ENCODE measurements at places on chromosomes 16 and 17. TPM values are rescaled to one million over a fixed set of nuclear protein-coding genes. Genes with fewer than 3 reads are reported as not detected.

The PAQR4 gene
- total RNA-seq: 30.3 TPM

The ABCC6 gene
- 0.24 TPM for total RNA-seq

The LRRC37A2 gene
- total RNA-seq: 5.9 TPM

The CDH5 gene
- not detected for total RNA-seq

The CDH13 gene
- total RNA-seq: not detected

The PYDC1 gene
- not detected for total RNA-seq

The CHP2 gene
- not detected for total RNA-seq

The CCL15 gene
- total RNA-seq: not detected

The FOXN1 gene
- not detected for total RNA-seq

The FOXC2 gene
- total RNA-seq: not detected

The NPW gene
- total RNA-seq: not detected

The NMT1 gene
- total RNA-seq: 71.5 TPM

DNA sequence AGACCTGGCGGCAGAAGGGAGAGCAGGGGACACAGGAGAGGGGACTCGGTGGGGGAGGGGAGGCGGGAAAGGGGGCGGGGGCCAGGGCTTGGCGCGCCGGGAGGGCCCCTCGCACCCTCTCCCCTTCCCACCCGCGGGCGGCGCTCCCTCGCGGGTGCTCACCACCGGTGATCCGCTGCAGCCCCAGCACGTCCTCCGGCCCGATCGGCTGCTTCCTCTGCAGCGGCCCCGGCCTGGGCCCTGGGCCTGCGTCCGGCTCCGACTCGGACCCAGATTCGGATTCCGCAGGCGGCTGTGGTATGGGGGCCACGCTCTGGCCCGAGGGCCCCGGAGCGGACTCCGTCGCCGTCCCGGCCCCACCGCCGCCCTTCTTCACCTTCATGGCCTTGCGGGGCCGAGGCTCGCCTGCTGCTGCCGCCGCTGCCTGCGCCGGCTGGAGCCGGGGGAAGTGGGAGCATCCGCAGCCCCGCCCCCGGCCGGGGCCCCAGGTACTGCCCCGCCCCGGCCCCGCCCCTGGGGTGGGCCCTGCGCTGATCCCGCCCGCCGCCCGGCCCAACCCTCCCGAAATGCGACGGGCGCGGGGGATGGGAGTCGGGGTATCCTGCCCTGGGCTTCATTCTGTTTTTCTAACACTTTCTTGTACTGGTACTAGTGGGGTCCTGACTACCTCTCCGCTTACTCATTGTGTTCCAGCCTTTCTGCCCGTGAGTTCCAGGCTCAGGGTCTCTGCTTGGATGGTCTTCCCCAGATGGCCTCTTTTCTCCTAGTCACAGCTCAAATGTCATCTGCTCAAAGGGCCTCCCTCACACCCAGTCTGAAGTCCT is at the start of gene UNC119:
Gene UNC119, minus strand, starts transcription at position 449 of the 824 bp plus-strand sequence. Its CDS starts 67 bp downstream, at position 382.
- DNase-seq: peak; percentile 67

GRCh38 chr16:74745109-74745615 is 29.5 kb downstream of the FA2H start:
- DNase-seq: no peak

GRCh38 chr16:85391175-85391707 is 221.9 kb upstream of the GSE1 start:
- DNase-seq: no peak

- DNase-seq: no peak
Observed at GRCh38 chr17:42493319-42493718, 34.6 kb downstream of the ATP6V0A1 start.

DNA sequence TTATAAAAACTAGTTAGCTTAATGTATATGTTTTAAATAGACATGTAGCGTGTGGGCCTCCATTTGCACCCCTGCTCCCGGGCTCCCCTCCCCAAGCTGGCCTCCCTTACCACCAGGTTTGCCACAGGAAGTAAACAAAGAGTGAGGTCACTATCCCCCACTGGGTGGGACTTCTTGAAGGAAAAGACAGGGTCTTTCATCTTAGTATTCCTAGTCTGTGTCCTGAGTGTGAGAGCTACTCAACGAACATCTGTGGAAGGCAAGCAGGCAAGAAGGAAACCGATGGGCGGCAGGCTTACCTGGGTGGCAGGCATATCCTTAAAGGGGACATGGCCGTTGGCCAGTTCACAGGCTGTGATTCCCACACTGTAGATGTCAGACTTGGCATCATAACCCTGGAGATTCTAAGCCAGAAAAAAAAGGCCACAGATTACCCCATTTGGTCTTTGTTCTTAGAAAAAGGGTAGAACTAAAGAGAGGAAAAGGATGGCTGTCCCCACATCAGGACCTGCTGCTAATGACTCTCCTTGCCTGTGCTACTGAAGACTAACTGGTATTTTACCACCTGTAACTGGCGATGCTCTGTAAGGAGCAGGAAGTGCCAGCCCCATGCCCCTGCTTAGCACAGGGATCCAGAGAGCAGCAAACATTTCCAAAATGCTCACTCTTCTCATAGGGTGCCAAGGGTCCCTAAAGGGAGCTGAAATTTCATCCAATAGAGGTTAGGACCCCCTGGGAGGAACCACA is 6.6 kb upstream of the LIMD2 start:
- DNase-seq: no peak

GRCh38 chr16:85077576-85078125 is 34.6 kb downstream of the CIBAR2 start:
- DNase-seq: no peak

- DNase-seq: no peak
Observed at GRCh38 chr16:47920709-47921108, 235.1 kb downstream of the ABCC12 start.

DNA sequence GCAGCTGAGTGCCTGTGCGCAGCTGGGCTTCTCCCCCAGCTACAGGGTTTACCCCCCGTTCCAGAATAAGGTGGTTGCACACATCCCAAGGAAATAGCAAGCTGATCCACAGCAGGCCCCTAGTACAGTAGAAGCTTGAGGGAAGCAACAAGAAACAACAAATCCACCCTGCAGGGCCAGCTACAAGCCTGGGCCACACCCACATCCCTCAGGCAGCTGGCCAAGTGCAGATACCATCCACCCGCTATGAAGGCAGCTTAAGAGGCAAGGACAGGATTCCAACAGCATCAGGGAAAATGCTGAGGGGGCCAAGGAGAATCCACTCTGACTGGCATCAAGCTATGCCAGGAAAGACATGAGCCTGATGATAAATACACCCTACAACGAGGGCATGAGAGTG is 66.9 kb upstream of the RCVRN start:
- no peak for DNase-seq

GRCh38 chr16:52976539-52977167 is 76.0 kb downstream of the CHD9NB start:
- peak; percentile 64 for DNase-seq

GRCh38 chr16:30903596-30903995 is 7.2 kb downstream of the CTF1 start:
- DNase-seq: no peak

DNA sequence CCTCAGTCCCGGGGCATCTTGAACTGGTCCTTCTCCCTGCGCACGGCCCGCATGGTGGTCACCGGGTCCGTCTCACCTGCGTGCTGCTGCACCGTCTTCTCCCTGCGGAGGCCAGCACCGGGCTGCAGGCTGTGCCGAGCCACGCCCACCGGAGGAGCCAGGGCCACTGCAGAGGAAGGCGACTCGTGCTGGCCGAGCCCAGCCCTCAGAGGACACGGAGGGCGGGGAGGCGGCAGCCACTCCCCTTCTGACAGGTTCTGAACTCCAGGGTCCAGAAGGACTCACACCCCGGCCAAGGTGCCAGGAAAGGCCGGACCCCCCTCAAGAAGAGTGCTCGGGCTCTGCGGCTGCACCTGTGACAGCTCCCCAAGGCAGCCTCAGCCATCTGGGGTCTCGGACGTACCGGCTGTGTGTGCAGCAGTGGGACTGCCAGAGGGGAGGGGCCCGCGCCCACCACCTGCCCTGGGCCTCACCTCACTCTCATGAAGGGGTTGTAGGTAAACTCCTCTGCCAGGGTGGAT is 15.8 kb upstream of the IGFALS start:
- no peak for DNase-seq

DNA sequence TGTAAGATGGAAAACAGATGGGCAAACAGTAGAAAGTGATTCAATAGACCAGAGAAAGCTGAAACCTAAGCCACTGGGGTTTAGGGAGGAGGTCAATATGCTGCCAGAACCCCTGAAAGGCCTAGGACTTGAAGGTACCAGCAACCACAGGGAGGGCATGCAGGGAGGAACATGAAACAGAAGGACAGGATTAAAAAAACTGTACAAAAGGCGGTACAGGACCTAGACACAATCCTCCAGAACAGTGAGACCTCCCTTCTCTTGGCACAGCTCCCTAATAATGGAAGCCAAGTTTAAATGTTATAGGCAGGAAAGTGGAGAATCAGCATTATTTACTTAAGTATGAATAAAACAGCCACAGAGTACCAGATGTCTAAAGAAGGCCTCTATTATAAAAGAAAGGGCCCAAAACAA is 105.5 kb downstream of the SPAG9 start:
- DNase-seq: no peak

GRCh38 chr16:2708955-2709587 is 11.0 kb downstream of the PRSS27 start:
- no peak for DNase-seq

DNA sequence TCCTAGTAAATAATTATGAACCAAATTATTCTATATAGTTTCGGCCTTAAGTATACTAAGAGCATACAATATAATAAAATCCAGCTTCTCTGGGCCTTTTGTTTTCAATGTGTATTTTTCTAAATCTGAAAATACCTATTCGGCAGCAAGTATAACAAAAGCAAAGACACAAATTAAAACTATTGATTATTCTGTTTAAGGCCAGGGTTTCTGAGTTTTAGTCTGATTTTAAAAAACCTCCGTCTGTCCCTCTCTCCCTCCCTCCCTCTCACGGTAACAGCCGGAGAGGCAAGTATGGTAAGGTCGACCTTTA is 1.5 kb downstream of the TOB1 start:
- no peak for DNase-seq

- DNase-seq: peak; percentile 75
Observed at GRCh38 chr17:69733171-69734012, 318.9 kb downstream of the MAP2K6 start.

DNA sequence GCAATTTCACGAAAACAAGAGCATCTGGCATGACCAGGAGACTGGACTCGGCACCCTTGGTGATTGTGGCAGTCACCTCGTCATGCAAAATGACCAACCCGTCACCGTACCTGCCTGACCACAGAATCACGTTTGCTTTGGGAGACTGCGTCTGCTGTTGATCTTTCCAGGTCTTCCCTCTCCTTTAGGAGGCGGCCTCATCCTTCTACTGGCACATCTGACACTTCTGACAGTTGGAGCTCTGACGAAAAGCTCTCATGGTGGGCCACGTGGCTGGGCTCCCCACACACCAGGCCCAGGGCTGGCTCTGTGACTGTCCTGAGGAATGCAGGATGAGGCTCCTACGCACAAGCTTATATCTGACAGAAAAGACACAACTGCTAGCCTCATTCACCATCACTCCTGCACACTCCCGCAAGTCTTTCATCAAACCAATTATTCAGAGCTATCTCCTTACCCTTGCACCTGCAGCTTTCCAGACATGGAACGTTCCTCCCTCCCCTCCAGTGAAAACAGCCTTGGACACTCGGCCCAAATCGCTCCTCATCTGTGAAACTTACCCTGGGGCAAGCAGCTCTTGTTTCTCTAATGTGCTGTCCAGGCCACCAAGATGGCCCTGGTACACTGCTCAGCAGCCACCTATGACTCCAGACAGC is 3.6 kb downstream of the TRAP1 start:
- no peak for DNase-seq

DNA sequence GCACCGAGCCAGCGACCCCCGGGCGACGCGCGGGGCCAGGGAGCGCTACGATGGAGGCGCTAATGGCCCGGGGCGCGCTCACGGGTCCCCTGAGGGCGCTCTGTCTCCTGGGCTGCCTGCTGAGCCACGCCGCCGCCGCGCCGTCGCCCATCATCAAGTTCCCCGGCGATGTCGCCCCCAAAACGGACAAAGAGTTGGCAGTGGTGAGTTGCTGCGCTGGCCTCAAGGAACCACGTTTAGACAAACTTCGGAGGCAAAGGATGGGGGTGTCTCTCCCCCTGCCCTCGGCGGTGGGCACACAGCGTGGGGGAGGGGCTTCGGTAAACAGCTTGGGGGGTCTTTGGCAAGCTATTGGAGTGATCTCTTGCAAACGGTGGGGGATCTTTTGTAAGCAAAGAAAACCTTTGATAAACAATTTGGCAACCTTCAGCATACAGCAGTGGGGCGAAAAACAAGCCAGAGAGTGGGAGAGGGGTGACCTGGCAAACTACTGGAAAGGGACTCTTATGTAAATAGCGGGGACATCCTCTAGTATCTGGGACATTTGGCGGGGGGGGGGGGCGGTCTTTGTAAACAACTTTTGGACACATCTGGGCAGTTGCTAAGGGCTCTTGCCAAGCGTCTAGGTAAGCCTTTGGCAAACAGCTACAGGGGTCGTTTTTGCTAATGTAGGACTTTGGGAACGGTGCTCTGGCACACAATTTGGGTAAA is 587 bp downstream of the MMP2 start:
- no peak for DNase-seq

DNA sequence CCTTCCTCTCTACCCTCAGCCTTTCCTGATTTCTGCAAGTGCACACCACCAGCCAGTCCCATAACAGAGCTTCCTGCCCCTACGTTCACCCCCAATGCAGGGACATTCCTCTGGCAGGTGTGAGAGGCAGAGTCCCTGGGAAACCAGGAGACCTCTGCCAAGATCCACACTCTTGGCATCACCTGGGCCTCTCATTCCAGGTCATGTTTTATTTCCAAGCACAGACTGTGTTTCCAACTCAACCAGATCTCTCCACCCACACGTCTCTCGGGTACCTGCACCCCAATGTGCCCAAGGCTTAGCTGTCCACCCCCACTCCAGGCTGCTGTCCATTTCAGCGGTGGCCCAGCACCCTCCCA is 21.0 kb upstream of the PHB1 start:
- no peak for DNase-seq

- DNase-seq: no peak
Observed at GRCh38 chr17:39660397-39661385, 4.5 kb upstream of the TCAP start.

- peak; percentile 8 for DNase-seq
Observed at GRCh38 chr16:2085669-2086068, 37.9 kb downstream of the TSC2 start.

DNA sequence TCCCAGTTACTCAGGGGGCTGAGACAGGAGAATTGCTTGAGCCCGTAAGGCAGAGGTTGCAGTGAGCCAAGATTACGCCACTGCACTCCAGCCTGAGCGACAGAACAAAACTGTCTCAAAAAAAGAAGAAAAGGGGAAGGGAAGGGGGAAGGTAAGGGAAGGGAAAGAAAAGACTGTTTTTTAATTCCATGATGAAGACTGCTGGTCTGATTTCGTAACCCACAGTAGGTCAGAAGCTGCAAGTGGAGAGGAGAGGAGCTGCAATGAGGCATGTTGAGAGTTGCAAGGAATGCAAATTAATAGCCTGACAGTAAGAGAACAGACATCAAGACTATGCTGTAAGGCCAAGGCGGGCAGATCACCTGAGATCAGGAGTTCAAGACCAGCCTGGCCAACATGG is 33.3 kb downstream of the HELZ start:
- DNase-seq: no peak
